ENCODE measurements at places on chromosomes 12 and 14.

DNA sequence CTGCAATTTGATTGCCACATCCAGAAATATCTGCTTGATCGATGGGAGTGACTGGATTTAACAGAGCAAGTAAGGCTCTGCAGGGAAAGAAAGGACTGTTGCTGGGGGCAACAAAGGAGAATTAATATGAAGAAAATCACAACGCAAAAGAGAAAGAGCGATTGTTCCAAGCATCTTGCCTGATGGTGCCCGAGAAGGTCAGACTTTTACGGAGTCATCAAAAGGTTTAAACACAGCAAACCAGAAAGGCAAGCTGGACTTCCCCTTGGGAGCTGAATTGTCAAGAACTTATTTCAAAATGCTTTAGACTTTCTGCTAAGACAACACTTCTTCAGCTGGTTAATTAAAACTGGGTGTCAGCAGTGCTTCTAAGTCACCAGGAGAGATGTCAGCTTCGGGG lies 791.5 kb downstream of the MED13L start:
- no peak for DNase-seq

DNA sequence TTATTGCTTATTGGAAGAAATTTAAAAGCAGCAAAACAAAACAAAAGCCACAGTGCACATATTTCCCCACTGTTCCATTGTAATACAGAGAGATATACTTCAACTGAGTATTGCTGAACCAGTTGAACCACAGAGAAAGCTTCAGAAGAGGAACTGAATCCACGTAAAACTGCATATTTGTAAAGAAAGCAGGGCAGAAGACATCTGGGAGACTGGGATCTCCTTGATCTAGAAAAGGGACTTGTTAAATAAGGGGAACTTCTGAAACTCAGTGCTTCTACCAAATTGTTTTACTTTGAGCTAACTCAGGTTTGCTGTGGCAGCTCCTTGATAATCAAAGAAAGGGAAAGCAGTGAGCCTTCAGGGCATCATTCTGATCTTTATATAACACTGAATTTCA lies 411.1 kb upstream of the MDGA2 start:
- DNase-seq: no peak

GRCh38 chr12:66941150-66941549 lies 262.3 kb upstream of the GRIP1 start:
- DNase-seq: no peak

GRCh38 chr12:123983822-123984485 lies 10.9 kb downstream of the ZNF664 start:
- DNase-seq: peak; percentile 67

GRCh38 chr12:43407816-43408645 lies 144.0 kb downstream of the ADAMTS20 start:
- DNase-seq: no peak

- DNase-seq: no peak
Observed at GRCh38 chr12:10701843-10702242, 21.3 kb downstream of the YBX3 start.

DNA sequence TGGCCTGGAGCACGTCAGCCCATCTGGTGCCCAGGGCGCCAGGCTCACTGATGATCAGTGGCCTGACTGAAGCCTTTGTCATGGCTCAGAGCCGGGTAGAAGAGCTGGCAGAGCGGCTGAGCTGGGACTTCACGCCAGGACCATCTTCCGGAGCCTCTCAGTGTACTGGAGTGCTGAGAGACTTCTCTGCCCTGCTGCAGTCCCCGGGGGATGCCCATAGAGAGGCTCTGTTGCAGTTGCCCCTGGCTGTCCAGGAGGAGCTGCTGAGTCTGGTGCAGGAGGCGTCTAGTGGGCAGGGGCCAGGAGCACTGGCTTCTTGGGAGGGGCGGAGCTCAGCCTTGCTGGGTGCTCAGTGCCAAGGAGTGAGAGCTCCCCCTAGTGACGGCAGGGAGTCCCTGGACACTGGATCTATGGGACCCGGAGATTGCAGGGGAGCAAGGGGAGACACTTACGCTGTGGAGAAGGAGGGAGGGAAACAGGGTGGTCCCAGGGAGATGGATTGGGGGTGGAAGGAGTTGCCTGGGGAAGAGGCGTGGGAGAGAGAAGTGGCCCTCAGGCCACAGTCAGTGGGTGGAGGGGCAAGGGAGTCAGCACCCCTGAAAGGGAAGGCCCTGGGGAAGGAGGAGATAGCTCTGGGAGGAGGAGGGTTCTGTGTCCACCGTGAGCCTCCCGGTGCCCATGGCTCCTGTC lies 2.0 kb downstream of the KHNYN start:
- DNase-seq: peak; percentile 89

DNA sequence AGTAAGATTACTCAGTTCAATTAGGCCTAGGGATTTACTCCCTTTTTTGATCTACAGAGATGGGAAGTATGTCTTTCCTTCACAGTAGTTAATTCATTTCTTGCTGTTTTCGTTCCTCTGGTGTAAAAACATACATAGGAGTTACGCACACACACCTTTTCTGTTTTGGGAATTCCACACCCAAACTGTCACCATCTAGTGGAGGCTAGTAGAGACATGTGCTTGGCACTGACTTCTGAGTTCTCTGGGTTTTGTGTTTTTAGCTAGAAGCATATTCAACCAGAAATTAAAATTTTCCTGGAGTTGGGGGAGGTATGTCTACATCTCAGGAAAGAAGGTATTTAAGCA lies 1.4 kb downstream of the SUSD6 start:
- DNase-seq: no peak

GRCh38 chr12:105992849-105993740 lies 145.7 kb downstream of the NUAK1 start:
- no peak for DNase-seq

GRCh38 chr12:53391724-53392123 lies 11.7 kb downstream of the SP1 start:
- no peak for DNase-seq

DNA sequence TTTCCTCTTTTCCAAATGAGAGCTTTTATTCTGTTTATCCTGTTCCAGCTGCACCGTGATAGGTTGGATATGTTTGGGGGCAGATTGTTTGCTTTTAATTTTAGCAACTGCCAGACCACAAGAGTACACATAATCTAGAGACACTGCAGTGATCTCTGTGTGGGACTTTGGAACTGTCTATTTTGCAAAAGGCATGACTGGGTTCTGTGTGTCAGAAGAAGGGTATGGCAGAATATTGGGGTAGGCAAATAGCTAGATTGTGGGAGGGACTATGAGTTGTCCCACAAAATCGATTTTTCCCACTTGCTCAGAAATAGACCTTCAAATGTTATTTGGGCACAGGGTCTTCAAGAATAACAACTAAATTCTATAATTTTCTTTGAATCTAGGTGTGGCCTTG lies 275.9 kb upstream of the KITLG start:
- no peak for DNase-seq

GRCh38 chr14:100375266-100375962 lies 52.3 kb downstream of the SLC25A47 start:
- no peak for DNase-seq

DNA sequence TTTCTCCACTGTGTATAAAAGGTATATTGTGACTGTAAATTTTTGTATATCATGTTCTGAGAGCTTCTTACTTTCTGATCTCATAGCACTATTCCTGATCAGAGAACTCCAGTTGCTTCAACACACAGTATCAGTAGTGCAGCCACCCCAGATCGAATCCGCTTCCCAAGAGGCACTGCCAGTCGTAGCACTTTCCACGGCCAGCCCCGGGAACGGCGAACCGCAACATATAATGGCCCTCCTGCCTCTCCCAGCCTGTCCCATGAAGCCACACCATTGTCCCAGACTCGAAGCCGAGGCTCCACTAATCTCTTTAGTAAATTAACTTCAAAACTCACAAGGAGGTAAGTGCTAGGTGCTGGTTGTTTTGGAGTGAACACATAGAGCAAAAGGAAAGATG lies 30.9 kb downstream of the CKB start:
- DNase-seq: no peak

DNA sequence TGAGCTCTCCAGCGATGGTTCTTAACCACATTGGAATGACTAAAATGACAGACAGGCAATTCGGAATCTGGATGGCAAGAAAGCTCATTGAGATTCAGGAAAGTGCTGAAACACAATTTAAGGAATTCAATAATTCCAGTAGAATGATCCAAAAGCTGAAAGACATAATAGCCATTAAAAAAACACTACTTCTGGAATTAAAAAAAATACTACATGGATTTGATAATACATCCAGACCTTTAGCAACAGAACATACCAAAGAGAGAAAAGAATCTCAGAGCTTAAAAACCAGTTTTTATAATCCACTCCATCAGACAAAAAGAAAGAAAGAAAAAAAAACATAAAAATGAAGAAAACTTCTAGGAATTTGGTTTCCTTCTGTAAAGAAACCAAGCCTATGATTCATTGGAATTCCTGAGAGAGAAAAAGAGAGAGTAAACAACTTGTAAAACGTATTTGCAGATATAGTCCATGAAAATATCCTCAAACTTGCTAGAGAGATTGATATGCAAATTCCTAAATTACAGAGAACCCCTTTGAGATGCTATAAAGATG lies 52.8 kb downstream of the SLCO1B1 start:
- DNase-seq: no peak

DNA sequence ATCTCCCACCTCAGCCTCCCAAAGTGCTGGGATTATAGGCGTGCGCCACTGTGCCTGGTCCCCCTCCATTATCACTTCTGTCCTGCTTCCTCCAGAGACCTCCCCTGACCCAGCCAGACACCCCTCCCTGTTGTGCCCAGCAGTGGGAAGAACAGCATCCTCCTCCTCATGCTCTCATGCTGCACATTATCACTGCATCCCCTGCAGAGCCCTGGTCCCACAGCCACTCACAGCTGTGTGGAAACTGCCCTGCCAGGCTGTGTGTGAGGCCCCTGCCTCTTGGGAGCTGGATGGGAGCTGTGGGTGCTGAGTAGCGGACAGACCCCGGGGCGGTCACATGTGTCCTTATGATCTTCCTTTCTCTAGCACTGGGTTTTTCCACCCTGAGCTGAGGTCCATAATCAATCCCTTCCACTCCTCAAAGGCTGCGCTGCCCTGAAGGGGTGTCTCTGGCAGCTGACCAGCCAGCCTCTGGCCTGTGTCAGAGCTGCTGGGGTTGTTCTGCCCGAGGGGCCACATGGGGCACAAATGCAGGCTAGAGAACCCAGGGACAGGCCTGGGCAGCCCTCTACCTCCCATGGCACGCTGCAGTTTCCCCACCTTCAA lies 9.2 kb downstream of the HIP1R start:
- no peak for DNase-seq

- no peak for DNase-seq
Observed at GRCh38 chr12:128956755-128957154, 103.5 kb downstream of the GLT1D1 start.

DNA sequence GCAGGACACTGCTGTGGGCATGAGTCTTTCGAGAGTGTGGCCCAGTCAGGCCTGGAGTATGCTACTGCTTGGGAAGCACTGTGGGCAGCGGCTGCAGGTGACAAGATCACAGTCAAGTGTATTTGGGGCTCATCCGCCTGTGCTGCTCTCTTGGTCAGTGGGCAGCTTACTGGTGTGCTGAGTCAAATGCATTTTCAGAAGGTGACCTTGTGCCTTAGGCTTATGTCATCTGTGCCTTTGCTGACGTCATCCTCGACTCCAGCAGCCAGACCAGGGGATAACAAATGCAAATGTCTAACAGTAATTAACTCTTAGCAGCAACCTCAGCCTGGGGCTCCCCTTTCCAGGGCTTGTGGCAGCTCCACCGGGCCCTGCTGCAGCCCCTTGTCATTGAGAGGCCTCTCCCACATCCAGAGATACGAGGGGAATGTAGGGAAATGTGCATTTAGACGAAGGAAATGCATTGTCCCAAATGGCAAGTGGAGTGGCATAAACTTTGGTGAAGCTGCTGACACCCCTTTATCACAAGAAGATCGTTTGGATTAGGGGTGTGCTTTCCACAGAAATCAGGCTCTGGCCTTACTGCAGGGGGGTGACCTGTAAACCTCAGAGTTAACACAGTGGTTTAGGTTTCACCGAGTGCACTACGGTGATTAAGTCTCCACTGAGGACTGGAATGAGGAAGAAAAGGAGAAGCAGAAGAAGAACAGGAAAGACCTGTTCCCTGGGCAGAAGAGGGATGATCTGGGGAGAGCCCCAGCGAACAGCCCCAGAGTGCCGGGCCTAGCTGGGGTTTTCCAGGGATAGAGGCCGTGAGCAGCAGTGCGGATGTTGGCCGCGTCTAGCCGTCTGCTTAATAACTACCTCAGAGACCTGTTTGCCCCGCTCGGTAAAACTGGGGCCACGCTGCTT lies 39.7 kb downstream of the PSMA6 start:
- peak; percentile 85 for DNase-seq

- no peak for DNase-seq
Observed at GRCh38 chr14:88604212-88604611, 41.4 kb downstream of the ZC3H14 start.

- DNase-seq: no peak
Observed at GRCh38 chr14:61482348-61483206, 161.2 kb downstream of the PRKCH start.

DNA sequence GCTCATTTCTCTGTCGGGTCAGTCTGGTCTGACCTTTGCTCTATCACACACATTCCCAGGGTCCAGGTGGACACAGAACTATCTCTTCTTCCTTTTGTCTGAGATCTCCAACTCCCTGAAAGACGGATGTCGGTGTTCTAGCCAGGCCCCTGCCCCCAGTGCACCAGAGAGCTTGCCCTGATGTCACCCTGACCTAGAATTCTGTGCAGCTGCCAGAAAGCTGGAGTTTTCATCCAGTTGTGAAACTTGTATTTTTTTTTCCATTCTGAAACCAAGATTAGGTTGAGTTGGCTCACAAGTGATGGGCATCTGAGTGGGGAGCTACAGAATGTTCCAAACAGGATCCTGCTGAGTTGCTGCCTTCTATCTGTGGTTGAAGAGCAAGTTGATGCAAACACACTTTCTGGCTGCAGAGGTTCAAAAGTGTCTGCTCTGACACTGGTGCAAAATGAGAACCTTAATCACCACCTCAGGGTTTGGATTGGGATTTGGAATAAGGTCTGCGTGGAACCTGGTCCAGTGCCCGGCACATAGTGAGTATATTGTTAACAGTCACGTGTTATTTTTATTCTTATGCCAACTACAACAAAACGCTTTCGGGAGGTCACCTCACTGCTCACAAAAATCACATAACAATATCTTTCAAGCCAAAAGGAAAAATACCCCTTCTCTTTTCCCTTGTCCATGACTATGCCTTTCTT lies 211.5 kb downstream of the SLC15A4 start:
- DNase-seq: no peak

DNA sequence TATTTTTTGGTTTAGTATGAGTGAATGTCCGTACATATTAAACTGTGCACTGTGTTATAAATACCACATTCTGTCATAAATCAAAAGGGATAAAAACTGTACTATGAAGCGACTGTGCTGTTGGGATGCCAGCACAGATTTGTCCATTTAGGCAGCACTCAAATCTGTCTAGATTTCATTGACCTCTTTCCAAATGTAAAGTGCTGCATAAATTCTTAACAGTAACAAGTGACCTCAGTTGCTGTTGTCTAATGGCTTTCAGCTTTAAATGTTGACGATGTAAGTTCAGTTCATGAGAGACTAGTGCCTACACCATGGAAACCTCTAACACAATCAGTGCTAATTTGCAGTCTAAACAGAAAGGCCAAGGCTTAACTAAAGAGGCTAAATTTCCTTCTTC lies 531.4 kb upstream of the LMO3 start:
- no peak for DNase-seq

DNA sequence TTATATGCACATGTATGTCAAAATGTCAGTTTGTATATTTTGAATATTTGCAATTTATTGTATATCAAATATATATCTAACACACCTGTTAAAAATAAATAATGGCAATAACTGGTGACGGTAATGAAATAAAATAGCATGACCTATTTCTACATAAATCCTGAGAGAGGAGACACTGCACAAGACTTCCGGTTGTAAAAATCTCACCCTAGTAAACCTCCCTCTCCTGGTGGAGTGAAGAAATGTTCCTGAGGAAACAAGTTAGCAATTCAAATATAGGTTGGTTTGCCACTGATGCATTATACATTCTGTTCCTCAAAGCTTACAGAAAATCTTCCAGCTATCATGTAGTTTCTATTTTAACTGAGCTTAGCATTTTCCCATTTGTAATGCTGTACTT lies 166.1 kb upstream of the SYT10 start:
- DNase-seq: no peak
